ENCODE measurements at places on chromosomes 7 and 10. TPM values are rescaled to one million over a fixed set of nuclear protein-coding genes. Genes with fewer than 3 reads are reported as not detected.

- H3K36me3 ChIP-seq: no peaks in the 10 kb centered on the region
- no peak for DNase-seq
- no peak overlapping the region for H3K4me3 ChIP-seq
- H3K27ac ChIP-seq: no peak overlapping the region
Measured at GRCh38 chr7:151311294-151311864, 30.2 kb upstream of the NUB1 start.

- peaks cover 2% of the 10 kb centered on the region for H3K36me3 ChIP-seq
- H3K4me3 ChIP-seq: no peak overlapping the region
- no peak for DNase-seq
- no peak overlapping the region for H3K27ac ChIP-seq
- H3K4me1 ChIP-seq: no peaks in the 10 kb centered on the region
Measured at GRCh38 chr7:137958470-137959431, 43.1 kb downstream of the CREB3L2 start.

DNA sequence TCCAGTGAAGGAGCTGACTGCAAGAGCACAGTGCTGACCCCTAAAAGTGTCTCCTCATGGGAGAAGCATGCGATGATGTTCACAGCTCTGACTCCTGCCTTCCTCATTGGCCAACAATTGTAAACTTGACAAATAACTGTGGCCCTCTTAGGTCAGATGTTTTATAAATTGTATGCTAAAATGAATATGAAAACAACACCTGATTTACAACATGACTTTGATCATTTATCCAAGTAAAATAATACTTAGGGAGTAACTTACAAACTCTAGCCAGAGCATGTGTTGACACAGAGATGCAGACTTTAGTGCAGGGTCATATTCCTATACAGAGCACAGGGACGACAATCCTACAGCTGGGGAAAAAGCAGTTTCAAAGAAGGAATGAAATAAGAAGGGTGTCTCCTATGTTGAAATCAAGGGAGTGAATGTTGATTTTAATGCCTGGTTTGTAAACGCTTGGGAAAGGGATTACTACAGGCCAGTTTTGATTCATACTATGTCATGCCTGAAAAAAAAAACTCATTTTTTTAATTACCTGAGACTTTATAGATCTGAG is 391.4 kb upstream of the AKR1E2 start:
- no peak overlapping the region for H3K27ac ChIP-seq
- H3K27me3 ChIP-seq: no peaks in the 10 kb centered on the region
- H3K4me1 ChIP-seq: no peaks in the 10 kb centered on the region

- DNase-seq: no peak
- peaks cover 5% of the 10 kb centered on the region for H3K36me3 ChIP-seq
- H3K27ac ChIP-seq: no peak overlapping the region
- no peaks in the 10 kb centered on the region for H3K4me1 ChIP-seq
Measured at GRCh38 chr7:2818653-2819052, 25.5 kb downstream of the GNA12 start.

DNA sequence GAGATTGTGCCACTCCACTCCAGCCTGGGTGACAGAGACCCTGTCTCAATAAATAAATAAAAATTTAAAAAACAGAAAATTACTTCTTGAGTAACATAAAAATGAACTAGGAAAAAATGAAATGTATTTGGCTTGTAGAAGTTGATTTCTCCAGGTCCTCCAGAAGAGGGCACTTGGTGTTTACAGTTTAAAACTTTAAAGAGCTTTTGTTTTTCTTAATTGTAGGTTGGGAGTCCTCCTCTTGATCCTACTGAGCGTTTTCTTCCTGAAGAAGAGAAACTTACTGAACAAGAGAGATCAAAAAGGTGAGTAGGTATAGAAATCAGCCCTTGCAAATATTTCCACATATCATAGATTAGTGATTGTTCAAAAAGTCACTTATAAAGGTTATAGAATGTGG is 16.2 kb downstream of the KIFBP start:
- peaks cover 3% of the 10 kb centered on the region for H3K4me1 ChIP-seq
- H3K4me3 ChIP-seq: no peak overlapping the region

DNA sequence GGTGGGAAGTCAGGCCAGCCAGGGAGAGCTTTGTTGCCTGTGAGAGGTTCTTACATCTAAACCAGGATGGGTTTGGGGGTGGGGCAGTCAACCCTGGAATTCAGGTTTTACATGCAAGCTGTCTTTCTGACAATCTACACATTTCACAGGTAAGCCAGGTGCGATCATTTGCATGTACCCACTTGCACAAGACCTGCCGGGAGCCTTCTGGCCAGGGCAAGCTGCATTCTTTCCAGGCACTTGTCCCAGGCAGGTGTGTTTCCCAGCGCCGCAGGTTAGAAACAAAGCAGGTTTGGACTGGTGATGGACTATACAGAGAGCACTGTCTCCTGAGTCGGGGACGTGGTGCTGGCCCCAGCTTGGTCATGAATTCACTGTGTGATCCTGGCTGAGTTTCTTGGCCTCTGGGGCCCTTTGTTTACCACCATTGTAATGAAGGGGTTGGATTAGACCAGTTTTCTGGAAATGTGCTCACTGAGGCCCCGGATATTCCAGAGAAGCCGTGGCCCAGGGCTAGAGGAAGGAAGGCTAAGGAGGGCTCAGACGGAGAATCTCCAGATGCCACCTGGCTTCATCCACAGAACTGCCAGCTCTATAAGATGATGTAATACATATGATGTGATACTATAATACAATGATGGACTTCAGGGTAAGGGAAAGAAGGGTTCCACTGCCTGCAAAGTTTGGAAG is 205.2 kb upstream of the SVIL start:
- H3K36me3 ChIP-seq: no peaks in the 10 kb centered on the region
- no peaks in the 10 kb centered on the region for H3K27me3 ChIP-seq
- H3K4me1 ChIP-seq: no peaks in the 10 kb centered on the region

DNA sequence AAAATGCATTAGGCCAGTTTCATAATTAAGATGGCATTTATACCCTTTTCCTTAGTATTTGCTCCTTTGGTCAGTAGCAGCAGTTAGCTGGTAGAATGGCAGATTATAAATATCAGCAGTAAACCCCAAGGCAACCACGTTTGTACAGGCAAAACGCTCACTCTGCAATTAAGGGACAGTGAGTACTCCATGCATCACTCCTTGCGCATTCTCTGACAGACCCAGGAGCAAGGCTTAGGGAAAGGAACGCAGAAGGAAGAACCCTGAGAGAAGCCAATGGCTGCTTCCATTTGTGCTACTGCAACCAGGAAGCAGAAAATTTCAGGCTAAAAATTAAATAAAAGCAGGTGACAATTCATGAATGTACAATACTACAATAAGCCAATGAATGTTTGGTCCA is 12.9 kb downstream of the ETV1 start:
- DNase-seq: no peak
- no peak overlapping the region for H3K27ac ChIP-seq
- no peaks in the 10 kb centered on the region for H3K36me3 ChIP-seq
- no peak overlapping the region for H3K4me3 ChIP-seq
- no peaks in the 10 kb centered on the region for H3K27me3 ChIP-seq
- no peaks in the 10 kb centered on the region for H3K4me1 ChIP-seq

DNA sequence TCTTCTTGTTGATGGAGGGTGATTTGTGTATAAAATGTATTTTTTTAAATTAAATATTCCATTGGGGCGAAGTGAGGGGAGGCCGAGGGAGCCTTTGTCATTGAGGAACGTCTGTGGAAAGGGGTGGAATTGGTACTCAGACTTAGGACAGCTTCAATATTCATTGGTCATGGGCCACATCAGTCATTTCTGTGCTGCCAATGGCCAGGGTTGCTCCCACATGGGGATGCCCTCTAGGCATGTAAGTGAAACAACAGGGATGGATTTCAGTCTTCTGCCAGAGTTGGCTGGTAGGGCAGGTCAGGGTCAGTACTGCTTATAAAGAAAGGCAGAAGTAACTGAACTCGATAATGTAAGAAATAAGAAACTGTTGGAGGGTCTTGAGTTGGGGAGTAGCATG is 47.2 kb downstream of the NEURL1 start:
- H3K36me3 ChIP-seq: no peaks in the 10 kb centered on the region
- no peak overlapping the region for H3K4me3 ChIP-seq

DNA sequence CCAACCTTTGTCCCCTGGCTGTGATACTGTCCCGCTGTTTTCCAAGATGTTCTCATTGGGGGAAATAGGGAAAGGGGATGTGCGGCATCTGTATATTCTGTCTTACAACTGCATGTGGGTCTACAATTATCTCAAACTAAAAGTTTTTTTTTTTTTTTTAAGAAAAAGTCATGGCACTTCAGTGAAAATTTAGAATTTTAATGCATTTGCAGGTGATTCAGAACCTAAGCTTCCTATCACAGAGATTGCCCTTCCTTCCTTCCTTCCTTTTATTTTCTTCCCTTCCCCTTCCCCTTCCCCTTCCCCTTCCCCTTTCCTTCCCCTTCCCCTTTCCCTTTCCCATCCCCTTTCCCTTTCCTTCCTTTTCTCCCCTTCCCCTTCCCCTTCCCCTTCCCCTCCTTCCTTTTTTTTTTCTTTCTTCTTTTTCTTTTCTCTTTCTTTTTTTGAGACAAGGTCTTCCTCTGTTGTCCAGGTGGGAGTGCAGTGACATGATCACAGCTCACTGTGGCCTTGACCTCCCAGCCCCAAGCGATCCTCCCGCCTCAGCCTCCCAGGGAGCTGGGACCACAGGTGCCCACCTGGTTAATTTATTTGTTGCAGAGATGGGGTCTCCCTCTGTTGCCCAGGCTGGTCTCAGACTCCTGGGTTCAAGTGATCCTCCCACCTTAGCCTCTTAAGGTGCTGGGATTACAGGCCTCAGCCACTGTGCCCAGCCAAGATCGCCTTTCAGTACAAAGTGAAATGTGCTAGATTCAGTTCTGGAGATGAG is 32.0 kb downstream of the JAKMIP3 start:
- H3K36me3 ChIP-seq: no peaks in the 10 kb centered on the region
- no peak overlapping the region for H3K27ac ChIP-seq
- DNase-seq: no peak
- H3K4me3 ChIP-seq: no peak overlapping the region
- H3K4me1 ChIP-seq: no peaks in the 10 kb centered on the region

GRCh38 chr7:20407585-20408466 is 77.1 kb downstream of the ITGB8 start:
- H3K27me3 ChIP-seq: no peaks in the 10 kb centered on the region
- no peak for DNase-seq
- no peaks in the 10 kb centered on the region for H3K4me1 ChIP-seq
- no peak overlapping the region for H3K27ac ChIP-seq
- no peak overlapping the region for H3K4me3 ChIP-seq

GRCh38 chr7:141014125-141014523 is 628 bp downstream of the MRPS33 start:
- DNase-seq: no peak
- peaks cover 12% of the 10 kb centered on the region for H3K36me3 ChIP-seq

- H3K4me3 ChIP-seq: no peak overlapping the region
- no peak for DNase-seq
- no peak overlapping the region for H3K27ac ChIP-seq
- H3K27me3 ChIP-seq: peaks cover 2% of the 10 kb centered on the region
- H3K36me3 ChIP-seq: no peaks in the 10 kb centered on the region
Measured at GRCh38 chr10:69217119-69217754, 2.9 kb upstream of the HKDC1 start.

GRCh38 chr7:33087858-33088257 is 21.3 kb downstream of the RP9 start:
- peaks cover 2% of the 10 kb centered on the region for H3K27me3 ChIP-seq
- H3K4me3 ChIP-seq: no peak overlapping the region
- no peak overlapping the region for H3K27ac ChIP-seq
- H3K4me1 ChIP-seq: no peaks in the 10 kb centered on the region
- H3K36me3 ChIP-seq: no peaks in the 10 kb centered on the region
- DNase-seq: no peak

- no peak overlapping the region for H3K4me3 ChIP-seq
- peaks cover 5% of the 10 kb centered on the region for H3K4me1 ChIP-seq
- no peak for DNase-seq
- no peaks in the 10 kb centered on the region for H3K36me3 ChIP-seq
- H3K27ac ChIP-seq: no peak overlapping the region
- H3K27me3 ChIP-seq: no peaks in the 10 kb centered on the region
Measured at GRCh38 chr10:7119325-7120015, 291.4 kb downstream of the SFMBT2 start.

GRCh38 chr7:134936893-134937510 is 49.3 kb upstream of the AGBL3 start:
- H3K36me3 ChIP-seq: no peaks in the 10 kb centered on the region
- DNase-seq: no peak
- H3K27me3 ChIP-seq: peaks cover 1% of the 10 kb centered on the region

DNA sequence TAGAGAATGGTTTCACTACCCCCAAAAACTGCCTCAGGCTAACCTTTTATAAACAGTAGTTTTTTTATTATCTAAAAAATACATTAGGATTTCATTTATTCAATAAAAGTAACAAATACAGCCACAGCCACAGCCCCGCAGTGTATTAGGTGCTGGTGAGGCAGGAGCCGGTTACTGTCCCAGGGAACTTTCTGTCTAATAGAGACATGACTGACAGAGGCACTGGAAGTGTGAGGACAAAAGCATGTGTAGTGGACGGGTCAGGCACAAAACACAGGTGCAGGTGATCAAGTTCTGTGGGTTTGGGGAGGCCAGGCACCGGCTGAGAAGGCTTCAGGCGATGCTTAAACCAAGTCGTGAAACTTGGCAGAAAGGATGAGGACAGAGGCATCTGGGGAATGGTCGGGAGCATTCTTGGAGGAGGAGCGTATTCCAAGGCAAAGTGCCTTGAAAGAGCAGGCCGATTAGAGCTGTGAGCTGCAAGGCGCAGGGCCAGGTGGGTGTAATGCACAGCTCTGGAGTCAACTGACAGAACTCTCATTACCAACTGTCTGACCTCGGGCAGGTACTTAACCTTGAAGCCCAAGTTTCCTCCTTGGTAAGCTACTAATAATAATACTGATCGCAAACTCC is 138.2 kb downstream of the USP6NL start:
- H3K4me3 ChIP-seq: no peak overlapping the region
- H3K27me3 ChIP-seq: no peaks in the 10 kb centered on the region
- no peak overlapping the region for H3K27ac ChIP-seq

- H3K27me3 ChIP-seq: no peaks in the 10 kb centered on the region
- DNase-seq: no peak
- H3K36me3 ChIP-seq: no peaks in the 10 kb centered on the region
- no peak overlapping the region for H3K4me3 ChIP-seq
- no peak overlapping the region for H3K27ac ChIP-seq
Measured at GRCh38 chr7:73351447-73352167, 23.6 kb downstream of the FKBP6 start.

GRCh38 chr10:102208311-102209035 is 17.6 kb upstream of the ELOVL3 start:
- no peak overlapping the region for H3K4me3 ChIP-seq
- H3K27ac ChIP-seq: no peak overlapping the region
- peaks cover 4% of the 10 kb centered on the region for H3K27me3 ChIP-seq
- no peak for DNase-seq
- no peaks in the 10 kb centered on the region for H3K4me1 ChIP-seq

GRCh38 chr10:43354879-43355380 is 16.5 kb upstream of the FXYD4 start:
- H3K4me1 ChIP-seq: peaks cover 12% of the 10 kb centered on the region
- no peak overlapping the region for H3K4me3 ChIP-seq
- DNase-seq: no peak
- H3K27me3 ChIP-seq: no peaks in the 10 kb centered on the region
- H3K36me3 ChIP-seq: no peaks in the 10 kb centered on the region

CLRN3 gene
- not detected for total RNA-seq

AKR1C4 gene
- total RNA-seq: not detected

EPHB4 gene
- 3.0 TPM for total RNA-seq
